Activated CD4-positive, alpha-beta T cell treated with anti-CD3 and anti-CD28 coated beads for 36 hours (primary cell): ENCODE measurements at places on chromosomes 12 and 14.

DNA sequence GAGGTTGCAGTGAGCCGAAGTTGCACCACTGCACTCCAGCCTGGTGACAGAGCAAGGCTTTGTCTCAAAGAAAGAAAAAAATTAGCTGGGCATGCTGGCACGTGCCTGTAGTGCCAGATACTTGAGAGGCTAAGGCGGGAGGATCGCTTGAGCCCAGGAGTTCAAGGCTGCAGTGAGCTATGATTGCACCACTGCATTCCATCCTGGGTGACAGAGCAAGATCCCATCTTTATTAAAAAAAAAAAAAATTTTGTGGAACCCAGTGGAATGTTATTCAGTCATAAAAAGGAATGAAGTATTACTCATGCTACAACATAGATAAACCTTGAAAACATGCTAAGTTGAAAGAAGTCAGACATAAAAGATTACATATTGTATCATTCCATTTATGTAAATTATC, 8.3 kb upstream of the ERBB3 start:
- no peak for DNase-seq

DNA sequence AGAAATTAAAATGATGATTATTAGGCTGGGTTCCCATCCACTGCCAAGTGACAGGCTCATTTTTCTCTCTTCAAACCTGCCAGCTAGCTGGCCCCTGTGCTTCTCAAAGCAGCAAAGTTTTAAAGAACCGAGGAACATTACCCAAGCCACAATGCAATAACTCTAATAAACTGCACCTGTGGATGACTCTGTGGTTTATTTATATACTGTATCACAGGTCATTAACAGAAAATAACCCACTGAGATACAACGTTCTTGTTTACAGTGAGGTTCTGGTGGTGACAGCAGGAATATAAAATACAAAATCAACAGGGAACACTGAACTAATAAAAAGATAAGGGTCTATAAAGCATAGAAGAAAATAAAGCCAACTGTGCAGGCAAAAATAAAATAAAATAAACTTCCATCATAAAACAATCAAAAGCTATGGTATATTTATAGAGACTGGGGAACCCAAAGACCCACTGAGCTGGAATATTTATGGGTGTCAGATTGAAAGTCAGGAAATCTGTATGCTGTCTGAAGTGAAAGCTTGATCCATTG, 472.9 kb downstream of the NOVA1 start:
- no peak for DNase-seq

GRCh38 chr14:64715628-64716412, 11.6 kb downstream of the PLEKHG3 start:
- DNase-seq: no peak

- no peak for DNase-seq
Measured at GRCh38 chr14:50036637-50037036, 79.7 kb downstream of the VCPKMT start.

DNA sequence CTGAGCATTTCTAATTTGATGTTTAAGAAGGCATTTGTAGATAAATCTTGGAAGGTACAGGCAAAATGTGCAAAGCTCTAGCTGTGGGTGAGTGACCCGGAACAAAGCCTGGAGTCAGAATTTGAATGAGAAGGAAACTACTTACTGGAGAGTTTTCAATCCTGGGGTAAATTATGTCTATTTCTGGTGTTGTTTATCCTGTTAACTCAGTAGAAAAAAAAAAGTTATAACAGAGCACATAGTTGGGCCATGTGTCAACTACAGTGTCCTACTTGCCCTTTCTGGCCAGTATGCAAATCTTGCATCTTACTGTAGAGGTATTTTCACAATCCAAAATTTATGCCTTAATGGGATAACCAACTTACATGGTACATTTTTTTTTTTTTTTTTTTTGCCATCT, 182.3 kb downstream of the SYNE2 start:
- DNase-seq: no peak
